Hematopoietic multipotent progenitor cell treated with erythropoietin and hydrocortisone succinate and interleukin-3 and kit ligand, for 6 days (in vitro differentiated cells): ENCODE measurements at places on chromosomes 12 and 14.
A peak's percentile ranks its signal among the peaks of the same experiment; 100 is the strongest.

DNA sequence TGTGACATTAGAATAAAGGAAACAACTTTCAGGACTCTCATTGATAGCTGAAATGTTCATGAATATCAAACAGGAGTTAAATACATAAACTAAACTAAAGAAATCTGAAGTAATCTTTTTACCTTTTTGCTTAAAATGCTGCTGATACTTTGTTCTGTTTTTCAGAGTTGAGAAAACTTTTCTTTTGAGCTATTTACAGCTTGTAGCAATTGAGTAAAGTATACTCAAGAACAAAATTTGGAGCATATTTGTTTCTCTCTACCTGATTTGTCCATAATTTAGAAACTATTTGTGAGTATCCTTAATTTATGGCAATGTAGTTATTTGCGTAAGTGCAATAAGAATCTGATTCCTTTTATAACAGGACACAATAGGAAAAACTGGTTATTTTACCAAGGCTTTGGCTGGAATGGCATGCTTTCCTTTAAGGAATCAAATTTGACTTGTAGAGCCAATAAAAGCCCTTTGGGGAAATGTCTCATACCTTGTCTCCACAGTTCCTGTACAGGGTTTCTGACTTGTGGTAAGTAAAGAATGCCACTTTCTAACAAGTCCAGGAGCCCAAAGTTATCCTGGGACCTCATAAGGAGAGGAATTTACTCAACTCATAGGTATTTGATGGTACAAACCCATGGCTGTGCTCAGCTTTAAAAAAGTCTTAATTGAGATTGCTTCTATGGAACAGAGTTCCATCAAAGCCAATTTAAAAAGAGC, 195.7 kb downstream of the TMEM117 start:
- DNase-seq = no peak

DNA sequence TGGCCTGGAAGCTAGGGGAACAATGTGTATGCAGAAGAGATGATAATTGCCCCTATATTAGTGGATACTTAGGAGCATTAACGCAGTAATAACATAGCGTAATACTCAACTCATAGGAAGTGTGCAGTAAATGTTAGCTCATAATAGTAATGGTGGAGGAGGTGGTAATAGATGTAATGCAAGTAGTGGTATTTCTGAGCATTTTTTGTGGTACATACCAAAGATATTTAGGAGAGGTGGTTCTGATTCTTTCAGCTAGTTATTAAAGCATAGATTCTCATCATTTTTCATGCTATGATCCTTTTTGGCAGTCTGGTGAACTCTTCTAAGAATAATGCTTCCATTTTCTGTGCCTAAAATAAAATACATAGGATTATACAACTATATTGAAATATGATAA, 233.1 kb downstream of the PTPRO start:
- no peak for DNase-seq

DNA sequence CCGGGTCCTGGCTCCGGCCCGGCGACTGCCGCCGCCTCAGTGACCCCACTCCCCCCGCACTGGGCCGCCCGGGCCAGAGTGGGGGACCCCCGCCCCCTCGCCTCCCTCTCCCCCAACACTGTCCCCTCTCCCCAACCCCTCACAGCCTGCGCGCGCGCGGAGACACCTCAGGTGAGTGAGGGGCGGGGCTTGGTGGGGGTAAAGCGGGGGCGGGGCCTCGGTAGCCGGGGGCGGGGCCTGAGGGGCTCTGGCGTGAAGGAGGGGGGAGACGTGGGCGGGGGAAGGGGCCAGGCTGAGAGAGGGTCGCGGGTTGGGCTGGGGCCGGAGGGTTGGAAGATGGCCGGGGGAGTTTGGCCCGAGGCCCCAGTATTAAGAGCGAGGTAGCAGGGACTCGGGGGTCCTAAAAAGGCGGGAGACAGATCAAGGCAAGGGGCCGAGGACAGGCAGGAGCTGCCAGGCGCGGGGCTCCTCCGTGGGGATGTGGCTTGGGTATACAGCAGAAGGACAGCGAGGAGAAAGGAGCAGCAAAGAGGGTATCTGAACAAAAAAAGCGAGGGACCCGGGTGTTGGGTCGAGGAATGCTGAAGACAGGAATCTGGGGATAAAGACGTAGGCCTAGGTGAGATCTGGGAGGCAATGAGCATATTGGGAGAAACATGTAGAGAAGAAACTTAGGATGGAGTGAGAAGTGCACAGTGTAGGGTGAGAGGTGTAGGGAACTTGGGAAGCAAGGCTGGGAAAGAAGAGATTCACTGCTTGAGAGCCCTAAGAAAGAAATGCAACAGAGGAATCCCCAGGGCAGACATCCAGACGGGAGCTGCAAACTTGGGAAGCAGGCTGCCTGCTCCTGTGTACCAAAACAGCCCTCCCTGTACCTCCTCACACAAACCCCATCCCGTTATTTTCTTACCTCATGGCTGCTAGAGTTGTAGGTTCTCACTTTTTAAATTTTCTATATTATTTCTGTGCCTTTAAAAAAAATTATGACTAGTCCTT, 10.8 kb downstream of the SUOX start:
- peak; percentile 65 for DNase-seq

DNA sequence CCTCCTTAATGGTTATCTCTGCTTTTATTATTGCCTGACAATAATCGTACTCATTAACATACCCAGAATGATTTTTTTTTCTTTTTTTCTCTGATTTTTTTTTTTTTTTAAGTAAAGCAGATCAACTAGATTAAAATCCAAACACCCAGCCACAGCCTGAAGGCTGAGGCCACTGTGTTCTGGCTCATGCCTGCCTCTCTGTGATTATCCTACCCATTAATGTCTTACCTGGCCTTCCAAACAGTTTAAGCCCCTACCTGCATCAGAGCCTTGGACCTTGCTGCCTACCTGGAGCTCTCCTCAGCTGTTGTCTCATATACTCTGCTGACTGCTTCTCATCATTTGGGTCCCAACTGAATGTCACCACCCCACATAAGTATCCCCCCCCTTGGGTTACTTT, 6.8 kb upstream of the TMED10 start:
- DNase-seq = no peak

GRCh38 chr14:74491956-74492775, 939 bp downstream of the NPC2 start:
- DNase-seq = peak; percentile 76

DNA sequence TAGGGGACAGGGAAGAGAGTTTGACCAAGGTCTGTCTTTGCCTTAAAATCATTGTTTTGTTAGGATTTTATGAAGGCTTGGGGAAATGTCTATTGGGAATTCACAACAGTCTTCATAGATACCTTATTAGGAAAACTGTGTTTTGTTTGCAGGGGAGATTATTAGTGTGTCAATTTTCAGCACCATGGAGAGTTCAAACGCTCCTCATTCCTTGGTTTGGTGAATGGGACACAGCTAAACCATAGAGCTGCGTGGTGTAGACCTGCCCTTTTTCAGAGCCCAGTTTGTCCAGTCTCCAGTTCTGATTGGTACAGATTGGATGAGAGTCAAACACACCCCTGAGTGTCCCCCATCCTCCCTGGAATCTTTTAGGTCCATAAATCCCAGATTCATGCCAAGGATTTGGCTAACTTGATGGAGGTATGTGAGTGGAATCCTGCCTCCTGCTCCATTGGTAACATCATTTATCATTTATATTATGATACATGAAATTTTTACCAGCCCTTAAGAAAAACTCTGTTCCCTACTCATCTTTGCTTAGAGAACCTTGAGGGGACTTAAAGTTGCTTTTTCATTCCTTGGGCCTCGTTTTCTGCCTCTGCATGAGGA, 12.0 kb downstream of the NGDN start:
- DNase-seq = peak; percentile 72
